ENCODE measurements at places on chromosomes 6 and 20.

DNA sequence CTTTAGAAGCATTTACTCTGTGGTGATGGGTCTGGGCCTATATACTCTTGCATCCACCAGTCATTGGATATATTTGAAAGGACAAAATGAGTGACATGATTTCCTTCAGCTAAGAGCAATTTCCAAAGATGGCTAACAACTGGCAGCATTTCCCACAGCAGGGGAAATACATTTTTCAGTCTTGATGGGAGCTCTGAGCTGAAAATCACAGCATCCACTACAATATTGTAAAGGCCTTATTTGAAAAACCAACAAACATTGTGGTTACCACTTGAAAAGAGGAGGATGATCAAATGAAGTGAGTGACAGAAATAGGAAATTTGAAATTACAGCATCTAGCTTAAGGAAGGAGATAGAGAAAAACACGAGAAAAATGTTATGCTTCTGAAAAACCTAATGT, 705.0 kb upstream of the EPHA7 start:
- no peak for DNase-seq

- DNase-seq: no peak
Observed at GRCh38 chr6:84460491-84460890, 233.0 kb upstream of the CEP162 start.

DNA sequence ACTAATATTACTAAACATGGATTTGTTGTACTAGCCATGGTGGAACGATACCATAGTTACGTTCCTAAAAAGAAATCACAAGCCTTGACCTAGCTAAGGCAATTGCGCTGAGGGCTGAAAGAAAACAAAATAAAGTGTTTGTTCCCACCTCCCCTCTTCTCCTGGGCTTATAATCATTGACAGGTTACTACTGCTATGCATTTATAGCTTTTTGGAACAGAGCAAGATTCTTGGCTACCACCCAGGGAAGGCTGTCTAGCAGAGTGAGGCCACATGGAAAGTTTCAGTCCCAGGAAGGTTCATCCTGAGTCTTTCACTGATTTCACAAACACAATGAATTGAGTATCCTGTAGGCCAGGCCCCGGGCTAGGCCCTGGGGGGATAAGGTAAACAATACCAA, 84.6 kb downstream of the TMEM170B start:
- no peak for DNase-seq

DNA sequence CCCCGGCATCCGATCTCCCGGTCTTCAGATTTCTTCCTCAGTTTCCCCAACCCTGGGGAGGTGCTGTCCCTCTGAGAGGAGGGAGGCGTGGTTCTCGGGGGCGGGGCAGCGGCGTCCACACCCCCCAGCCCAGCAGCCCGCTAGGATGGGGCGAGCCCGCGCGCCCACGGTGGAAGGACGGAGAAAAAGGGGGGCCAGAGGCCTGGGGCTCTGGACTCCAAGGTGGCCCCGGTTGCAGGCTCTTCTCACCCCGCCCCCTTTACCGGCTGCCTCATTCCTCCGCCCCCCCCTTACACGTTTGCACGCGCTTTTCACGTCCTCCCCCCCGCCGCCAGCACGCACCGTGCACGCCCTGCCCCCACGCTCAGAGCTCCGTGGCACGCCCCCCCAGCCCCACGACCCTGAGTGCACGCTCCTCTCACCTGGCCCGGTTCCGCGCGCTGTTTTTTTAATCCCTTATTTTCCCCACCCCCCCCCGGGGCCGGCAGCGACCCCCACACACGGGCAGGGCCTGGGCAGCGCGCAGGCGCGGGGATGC, 402 bp downstream of the ZBTB12 start:
- DNase-seq: peak; percentile 44

DNA sequence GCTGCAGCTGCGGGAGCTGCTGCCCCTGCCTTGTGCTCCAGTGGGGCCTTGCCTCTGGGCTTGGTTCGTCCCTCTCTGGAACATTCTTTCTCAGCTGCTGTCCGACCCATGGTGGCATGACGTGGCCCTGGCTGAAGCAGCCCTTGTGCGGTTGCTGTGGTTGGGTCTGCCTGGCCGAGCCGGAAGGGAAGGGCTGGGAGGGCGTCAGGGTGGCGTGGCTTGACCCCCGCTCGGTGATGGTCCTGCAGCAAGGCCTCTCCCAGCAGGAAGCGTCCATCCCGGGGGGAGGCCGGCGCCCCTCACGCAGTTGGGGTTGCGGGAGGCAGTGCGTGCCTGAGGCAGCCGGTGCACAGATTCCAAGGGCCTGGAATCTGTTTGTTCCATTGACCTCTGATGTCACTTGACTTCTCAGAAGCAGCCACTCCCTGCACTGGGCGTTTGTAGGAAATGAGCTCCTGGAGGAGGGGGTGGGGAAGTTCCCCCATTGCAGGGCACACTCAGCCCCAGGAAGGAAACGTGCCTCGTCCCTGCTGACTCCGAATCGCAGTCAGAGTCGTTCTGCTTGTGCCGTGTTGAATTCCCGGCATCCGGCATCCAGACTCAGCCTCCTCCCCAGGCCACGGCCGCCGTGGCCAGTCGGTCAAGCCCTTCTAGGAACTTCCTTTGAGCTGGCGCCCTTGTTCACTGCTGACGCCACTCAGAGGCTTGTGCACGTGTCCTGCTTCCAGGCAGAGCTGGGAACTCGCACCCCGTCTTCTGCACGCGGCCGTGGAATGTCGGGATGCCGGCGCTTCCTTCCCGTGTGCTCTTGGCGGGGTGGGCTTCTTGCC, 9.7 kb upstream of the TNFRSF6B start:
- DNase-seq: peak; percentile 20

GRCh38 chr6:26311012-26311384, 54.0 kb upstream of the BTN3A2 start:
- no peak for DNase-seq

- DNase-seq: no peak
Observed at GRCh38 chr6:109644131-109644530, 46.9 kb downstream of the AK9 start.
